ENCODE measurements at places on chromosomes 7 and 10. TPM values are rescaled to one million over a fixed set of nuclear protein-coding genes. Genes with fewer than 3 reads are reported as not detected.

- DNase-seq: no peak
Measured at GRCh38 chr10:73800560-73801252, 10.7 kb downstream of the NDST2 start.

Gene DIP2C
- total RNA-seq: 16.5 TPM

Gene IFIT2
- 1.9 TPM for total RNA-seq

GRCh38 chr7:68684246-68684839 is 913.9 kb upstream of the AUTS2 start:
- peak; percentile 68 for DNase-seq

Gene MACROH2A2
- total RNA-seq: 326 TPM

Gene KCNH2
- 4.0 TPM for total RNA-seq

Gene NEBL
- 7.5 TPM for total RNA-seq

Gene INMT
- 0.17 TPM for total RNA-seq

DNA sequence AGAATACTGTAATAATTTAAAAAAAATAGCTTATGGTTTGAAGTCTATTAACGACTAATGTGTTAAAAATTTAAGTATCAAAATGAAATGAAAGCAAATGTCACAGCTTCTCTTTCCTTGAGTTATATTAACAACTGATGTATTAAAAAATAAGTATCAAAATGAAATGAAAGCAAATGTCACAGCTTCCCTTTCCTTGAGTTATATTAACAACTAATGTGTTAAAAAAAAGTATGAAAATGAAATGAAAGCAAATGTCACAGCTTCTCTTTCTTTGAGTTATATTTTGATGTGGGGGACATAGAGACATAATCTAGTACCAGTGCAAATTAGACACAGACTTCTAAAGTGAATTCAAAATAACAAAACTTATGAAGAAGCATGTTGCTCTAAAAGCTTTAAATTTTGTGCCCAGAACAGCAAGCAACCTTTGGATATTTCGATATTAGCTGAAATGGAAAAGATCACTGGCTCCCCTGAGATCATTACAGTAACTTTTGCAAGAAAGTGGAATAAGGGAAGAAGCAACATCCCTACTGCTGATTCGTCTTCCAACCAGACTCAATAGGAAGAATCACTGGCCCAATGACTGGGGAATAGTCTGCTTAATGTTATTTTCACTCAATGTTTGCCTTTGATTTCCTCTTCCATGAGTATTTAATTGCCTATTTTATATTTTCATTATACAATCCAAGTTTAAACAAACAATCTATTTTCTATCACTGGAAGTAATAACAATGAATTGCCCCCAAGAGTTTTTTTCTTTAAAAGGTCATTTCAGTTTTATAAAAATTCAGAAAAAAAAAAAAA is 8.0 kb downstream of the SKAP2 start:
- no peak for DNase-seq

Gene TNPO3
- total RNA-seq: 72.7 TPM

DNA sequence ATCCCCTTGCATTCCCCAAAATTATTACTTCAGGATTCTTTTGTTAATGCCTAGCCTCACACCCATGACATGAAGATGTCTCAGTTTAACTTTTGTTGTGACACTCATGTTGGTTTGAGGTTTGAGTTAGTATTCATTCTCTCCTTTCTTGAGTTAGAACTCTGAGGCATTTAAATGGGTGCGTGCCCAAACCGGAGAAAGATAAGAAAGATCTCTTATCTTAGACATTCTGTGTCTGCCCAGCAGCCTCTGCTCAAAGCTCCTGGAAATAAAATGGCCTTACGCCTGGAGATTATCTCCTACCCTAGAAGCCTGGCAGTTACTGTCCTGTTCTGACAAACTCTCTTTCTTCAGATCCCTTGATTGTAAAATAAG is 26.3 kb downstream of the WBP1L start:
- no peak for DNase-seq

Gene PSD
- total RNA-seq: 7.3 TPM

Gene CDNF
- 0.34 TPM for total RNA-seq

Gene OR2AE1
- not detected for total RNA-seq

GRCh38 chr7:28126410-28127041 is 54.1 kb downstream of the JAZF1 start:
- no peak for DNase-seq

- DNase-seq: no peak
Measured at GRCh38 chr7:151864081-151864480, 12.8 kb downstream of the PRKAG2 start.

Gene SPDYE6
- total RNA-seq: not detected

DNA sequence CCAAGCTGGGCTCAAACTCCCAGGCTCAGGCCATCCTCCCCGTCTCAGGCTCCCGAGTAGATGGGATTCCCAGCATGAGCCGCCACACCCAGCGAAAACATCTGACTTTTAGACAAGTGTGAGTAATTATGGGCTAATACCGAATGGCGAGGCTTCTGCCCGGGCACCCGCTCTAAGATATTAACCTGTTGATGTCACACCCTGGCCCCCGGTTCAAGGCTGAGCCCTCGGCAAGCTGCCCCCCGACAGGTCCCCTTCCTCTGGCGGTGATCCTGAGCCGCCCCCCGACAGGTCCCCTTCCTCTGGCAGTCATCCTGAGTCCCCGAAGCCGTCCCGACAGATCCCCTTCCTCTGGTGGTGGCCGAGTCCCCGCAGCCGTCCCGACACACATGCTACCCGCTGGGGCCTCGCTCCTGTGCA is 5.2 kb downstream of the PSMG3 start:
- peak; percentile 27 for DNase-seq

Gene CTAGE6
- 0.17 TPM for total RNA-seq

DNA sequence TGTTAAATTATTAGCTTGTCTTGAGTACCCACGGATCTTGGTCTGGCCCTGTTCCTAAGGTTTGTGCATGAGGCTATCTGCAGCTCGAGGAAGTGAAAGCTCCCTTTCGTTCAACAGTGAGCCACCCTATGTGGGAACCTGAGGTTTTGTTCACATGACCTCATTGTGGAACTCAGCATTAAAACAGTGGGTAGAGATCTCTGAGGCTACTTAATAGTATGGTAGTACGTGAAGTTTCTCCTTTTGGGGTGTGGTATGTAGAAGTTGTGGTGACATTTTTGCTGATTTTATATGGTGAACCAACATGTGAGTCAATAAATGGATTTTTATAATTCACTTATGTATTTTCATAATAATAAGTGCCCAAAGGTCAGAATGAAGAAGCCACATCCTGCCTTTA is 252.7 kb upstream of the FERD3L start:
- DNase-seq: no peak

Gene CCDC172
- total RNA-seq: not detected

GRCh38 chr7:39016609-39017008 is 38.9 kb downstream of the POU6F2 start:
- DNase-seq: no peak

- no peak for DNase-seq
Measured at GRCh38 chr7:48300301-48300700, 129.0 kb downstream of the ABCA13 start.

DNA sequence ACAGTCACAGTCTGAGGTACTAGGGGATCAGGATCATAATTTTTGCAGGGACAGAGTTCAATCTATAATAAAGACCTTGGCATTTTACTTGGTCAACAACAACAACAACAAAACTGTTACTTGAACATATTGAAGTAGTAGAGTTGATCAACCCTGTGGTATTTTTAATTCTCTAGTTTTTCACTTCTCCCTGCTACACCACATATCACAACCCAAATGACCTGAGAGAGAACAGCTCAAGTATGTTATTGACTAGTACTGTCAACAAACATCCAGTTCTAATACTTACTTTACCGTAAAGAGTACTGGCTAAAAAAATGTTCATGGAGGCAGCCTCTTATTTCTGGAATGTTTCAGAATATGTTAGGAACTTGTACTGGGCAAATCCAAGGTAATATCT is 90.5 kb upstream of the FAM3C start:
- DNase-seq: no peak

- no peak for DNase-seq
Measured at GRCh38 chr7:18128846-18129245, 101.2 kb upstream of the PRPS1L1 start.

Gene GPR37
- total RNA-seq: 0.42 TPM

- no peak for DNase-seq
Measured at GRCh38 chr10:112282086-112282485, 1.1 kb upstream of the TECTB start.

DNA sequence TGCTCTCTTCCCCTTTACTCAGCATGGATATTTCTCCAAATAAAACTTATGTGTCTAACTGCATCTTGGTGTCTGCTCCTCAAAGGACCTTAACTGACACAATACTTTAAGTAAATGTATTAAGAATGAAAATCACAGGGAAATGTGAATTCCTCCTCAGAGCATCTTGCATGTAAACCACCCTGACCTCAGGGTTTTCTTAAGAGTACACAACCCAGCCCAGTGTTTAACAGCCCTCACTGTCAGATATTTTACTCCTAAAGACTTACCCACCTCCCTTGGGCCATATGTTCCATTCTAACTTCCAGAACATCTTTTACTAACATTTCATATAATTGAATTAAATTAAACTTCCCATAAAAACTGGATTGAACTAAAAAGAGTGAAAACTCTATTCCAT is 315.3 kb downstream of the HPSE2 start:
- no peak for DNase-seq

DNA sequence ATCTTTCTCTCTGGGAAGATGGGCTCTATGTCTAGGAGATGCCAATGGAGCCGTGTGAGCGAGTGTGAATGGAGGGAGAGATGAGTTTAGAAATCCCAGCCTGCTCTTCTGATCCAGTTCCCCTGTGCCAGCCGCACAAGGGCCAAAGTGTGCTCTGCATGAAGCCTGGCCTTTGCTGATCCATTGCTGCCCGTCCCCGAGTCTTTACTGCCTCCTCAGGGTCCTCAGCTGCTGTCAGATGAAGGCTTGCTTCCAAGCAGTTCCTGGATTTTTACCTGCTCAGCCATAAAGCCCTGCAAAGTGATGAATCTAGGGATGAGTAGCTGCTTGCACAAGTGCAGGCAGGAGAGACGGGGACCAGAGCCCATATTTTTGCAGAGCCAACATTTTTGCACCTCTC is 115.9 kb downstream of the ZMIZ1 start:
- DNase-seq: no peak

- DNase-seq: no peak
Measured at GRCh38 chr10:70346155-70346554, 36.3 kb downstream of the LRRC20 start.

DNA sequence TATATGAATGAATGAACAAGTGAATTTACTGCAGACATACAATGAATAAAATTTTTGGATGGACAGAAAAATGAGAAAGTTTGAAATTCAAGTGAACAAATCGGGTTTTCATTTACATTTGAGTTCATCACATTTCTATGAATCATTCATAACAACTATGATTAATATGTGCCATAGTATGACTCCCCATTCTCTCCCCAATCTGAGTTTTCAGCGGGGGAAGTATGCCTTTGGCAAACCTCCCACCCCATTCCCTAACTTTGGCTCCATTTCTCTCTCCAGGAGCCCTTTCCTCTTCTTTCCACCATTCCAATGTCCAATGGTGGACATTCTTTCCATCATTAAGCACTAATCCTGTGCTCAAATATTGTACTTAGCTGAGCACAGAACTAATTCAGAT is 96.8 kb upstream of the LSM8 start:
- DNase-seq: no peak

Gene BTBD16
- not detected for total RNA-seq

GRCh38 chr7:116446212-116446855 is 53.2 kb upstream of the CAV2 start:
- DNase-seq: peak; percentile 95

DNA sequence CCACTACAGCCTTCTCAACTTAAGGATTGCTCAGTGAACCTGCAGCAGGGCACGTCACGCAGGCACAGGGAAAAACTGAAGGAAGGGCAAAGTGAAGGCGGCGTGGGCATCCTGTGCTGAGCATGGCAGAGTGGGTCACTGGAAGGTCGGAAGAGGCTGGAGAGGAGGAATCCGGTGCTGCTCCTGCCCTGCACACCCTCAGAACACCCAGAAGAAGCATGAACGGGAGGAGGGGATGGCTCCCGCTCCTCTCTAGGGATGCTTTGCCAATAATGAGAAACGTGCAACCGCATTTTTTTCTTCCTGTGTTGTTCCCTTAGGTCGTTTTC is 175.1 kb downstream of the TNS3 start:
- no peak for DNase-seq

Gene PDK4
- not detected for total RNA-seq

DNA sequence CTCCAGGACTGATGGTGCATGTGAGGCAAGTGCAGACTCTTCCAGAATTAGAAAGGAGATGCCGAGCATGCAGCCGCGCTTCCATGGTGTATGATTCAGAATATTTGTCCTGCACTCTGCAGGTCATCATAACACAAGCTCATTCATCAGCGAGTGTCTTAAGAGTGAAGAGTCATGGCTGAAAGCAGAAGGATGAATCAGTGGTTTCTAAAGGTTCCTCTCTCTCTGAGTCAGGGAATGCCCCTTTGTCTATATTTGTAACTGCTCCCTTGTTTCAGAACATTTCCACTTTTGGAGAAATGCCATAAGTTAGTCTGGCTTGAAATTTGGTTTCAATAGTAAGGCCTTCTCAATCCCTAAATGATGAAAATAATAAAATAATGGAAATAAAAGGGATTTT is 52.3 kb downstream of the HECW1 start:
- peak; percentile 14 for DNase-seq

Gene TUBB8
- total RNA-seq: 0.24 TPM

Gene DOCK1
- 37.3 TPM for total RNA-seq

Gene FAM241B
- total RNA-seq: 5.2 TPM

Gene ANLN
- 164 TPM for total RNA-seq

DNA sequence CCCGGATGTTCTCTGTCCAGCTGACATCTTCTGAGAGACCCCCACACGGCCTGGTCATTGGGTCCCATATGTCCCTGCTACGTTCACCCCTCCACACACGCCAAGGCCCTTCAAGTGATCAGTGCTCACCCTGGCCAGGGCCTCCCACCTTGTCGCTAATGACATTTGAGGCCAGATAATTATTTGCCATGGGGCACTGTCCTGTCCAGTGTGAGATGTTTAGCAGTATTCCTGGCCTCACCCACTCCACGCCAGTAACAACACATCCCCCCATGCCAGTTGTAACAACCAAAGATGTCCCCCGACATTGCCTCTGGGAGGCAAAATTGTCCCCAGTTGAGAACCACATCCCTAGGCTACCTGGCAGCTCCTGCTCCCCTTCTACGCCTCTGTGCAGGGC is 49.9 kb upstream of the NANOS1 start:
- no peak for DNase-seq

Gene FAM25C
- total RNA-seq: not detected

DNA sequence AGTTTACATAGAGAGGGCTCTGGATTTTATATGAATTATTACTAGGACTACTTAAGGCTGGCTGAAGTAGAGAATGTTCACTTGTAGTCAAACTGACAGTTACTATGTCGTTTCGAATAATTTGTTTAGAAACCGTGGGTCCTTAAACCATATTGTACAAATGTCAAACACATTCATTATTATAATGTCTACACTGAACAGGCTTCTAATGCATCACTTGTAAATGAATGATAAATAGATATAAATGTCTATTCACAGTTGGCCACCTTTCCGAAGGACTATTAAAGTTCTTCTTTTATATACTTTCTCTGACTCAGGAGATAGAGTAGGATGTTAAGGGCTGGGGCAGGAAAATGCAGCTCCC is 95.3 kb downstream of the SEMA3D start:
- no peak for DNase-seq

Gene GPR22
- total RNA-seq: not detected

Data from A673 (cell line).